ENCODE measurements at places on chromosomes 2 and 18. TPM values are rescaled to one million over a fixed set of nuclear protein-coding genes. Genes with fewer than 3 reads are reported as not detected.

DNA sequence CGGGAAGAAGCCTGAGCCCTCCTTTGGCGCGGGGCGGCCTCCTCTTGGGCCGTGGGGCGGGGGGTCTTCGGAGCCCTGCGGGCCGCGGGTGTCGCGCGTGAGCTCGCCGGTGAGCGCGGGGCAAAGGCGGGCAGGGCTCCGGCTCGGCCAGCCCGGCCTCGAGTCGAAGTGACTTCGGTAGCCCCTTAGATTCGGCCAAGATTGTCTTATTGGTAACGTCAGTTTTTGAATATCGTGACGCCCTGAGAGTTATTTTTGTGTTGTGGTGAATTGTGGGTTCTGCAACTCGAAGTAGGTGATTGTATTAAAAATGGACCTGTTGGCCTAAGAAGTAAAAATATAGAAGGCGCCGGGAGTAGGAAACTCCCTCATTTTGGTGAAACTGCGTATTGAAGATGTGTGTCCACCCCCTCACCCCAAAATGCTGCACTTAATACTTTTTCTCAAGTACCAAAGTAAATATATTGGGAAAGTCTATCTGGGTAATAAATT lies 669 bp downstream of the MARCHF7 start:
- no peak for DNase-seq

GPR17 gene
- total RNA-seq, result 0.24 TPM

DNA sequence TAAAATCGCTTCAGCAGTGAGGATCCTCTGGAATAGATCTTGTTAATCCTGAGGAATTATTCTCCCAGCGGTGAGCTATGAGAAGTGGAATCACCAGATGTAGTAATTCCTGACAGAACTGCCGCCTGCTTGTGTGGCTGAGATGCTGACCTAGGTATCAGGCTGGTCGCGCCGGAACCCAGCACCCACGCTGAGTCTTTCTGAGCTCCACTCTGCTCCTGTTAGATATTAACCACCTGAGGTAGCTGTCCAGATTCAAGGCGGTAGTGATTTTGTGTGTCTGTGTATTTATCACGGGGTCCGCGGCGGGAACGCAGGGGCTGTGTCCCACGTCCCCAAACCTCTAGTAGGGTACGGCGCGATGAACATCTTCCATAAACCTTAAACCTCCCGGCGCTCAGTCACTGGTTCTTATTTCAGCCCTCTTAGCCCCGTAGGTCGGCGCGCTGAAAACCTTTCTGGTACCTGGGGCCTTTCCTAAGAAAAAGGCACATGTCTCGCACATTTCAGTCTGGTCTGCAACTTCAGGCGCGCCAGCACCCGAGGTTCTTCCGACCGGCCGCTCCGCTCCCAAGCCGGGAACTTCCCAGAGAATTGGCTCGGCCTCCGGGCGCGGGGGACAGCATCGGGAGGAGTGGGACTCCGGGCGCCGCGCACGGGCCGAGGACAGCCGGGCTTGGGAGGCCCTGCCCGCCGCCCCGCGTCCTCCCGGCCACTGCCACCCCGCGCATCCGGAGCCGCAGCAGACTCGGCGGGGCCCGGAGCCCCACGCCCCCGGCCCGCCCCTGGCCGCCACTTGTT lies 542 bp upstream of the CNNM3 start:
- no peak for DNase-seq

C2orf42 gene
- 10.9 TPM for total RNA-seq

- no peak for DNase-seq
These were observed 17.2 kb upstream of the POLE4 start for GRCh38 chr2:74941284-74941683.

PER2 gene
- 8.1 TPM for total RNA-seq

DNA sequence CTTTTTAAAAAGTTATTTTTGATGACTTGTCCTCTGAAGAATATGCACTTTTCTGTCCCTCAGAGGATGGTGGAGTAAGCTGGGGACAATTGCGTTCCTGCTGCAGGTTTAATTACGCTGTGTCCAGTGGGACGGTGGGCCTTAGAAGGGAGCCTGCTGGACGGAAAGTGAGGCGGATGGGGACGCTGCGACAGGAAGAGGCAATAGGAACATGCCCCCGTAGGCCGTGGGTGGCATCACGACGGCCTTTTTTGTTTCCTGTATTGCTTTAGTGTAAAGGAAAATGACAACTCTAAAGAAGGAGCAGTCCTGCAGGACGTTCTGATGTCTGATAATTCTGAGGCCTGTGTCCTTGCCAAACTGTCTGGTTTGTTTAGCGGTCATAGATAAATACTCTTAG lies 121.6 kb downstream of the NFATC1 start:
- no peak for DNase-seq

DNA sequence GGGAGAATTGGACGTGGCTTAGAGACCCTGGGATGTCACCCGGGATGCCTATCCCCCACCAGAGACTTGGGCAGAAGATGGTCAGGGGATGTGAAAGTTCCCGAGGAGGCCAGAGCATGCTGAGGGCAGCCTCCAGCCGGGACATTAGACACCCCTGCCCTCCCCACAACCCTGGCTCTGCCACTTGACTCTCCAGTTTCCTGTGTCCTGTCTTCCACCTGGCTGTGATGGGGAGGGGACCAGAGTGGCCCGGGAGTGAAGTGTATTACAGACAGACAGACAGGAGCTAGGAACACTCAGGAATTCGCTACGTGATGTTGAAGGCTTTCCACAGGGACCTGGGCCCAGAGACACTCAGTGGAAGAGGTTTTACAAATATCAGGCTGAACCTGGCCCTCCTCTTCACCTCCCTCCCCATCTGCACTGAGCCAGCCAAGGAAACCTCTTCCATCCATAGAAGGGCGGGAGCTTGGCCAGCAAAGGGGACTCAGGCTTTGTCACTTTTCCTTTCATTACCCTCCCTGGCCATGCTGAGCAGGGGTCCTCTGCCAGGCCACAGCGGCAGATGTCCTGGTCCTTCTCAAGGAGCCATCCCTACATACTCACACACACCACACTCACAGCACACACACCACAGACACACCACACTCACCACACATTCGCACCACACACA lies 60.7 kb downstream of the SDC1 start:
- no peak for DNase-seq

PCBP1 gene
- total RNA-seq, result 230 TPM

DNA sequence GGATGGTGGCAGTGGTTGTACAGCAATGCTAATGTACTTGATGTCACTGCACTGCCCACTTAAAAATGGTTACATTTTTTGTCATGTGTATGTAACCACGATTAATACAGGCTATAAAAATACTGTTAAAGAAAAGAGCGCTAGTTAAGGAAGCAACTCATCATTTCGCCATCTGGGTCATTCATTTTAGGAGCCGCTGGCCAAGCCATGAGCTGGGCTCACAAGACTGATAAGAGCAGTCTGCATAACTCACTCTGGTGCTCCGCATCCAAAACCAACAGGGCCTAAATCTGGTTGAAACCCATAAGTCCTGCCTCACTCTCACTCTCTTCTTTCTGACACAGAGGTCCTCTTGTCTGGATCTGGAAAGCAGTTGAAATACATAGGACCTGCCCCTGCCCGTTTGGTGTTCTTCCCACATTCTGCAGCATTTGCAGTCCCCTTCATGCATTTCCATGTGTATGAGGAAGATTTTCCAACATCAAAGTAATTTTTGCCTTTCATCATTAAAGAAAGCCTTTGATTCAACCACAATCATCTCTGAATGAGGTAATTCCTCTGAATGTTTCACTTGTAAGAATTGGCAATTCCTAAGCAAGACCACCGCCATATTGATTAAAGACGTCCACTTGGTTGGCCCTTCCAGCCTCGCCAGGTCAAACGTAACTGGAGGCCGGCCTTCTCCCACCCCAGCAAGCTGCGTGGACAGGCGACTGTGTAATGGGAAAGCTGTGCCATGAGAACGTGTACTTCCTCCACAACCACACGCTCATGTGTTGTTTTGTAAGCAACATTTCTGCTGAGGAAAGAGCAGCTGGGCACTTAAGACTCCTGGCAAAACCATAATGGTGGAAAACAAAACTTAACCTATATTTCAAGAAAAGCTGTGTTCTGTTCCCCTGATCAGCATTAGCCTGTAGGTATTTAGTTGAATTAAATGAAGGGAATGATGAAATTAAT lies 112.2 kb downstream of the VAPA start:
- peak; percentile 67 for DNase-seq

GRCh38 chr2:238966072-238966937 lies 118.4 kb downstream of the TWIST2 start:
- DNase-seq, result no peak

- DNase-seq, result no peak
These were observed 81.7 kb downstream of the SPRED2 start for GRCh38 chr2:65350651-65351056.

DNA sequence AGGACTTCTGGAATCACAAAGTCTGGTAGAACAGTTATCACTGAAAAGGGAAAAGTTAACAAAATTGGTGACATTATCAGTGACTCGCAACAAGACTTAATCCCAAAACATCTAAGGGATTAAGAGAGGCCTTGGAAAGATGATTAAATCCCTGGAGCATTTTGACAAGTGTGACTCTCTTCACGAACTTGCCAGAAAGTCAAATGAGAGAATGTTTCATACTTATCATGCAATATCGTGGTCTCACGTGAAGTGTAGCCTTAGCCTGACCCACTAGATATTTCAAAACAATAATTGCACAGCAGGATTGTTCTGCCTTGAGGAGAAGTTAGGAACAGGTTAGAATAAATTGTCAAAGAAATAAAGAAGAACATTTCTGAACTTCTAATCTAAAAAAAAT lies 104.5 kb downstream of the COL6A3 start:
- DNase-seq, result no peak

GRCh38 chr2:177174486-177174885 lies 38.1 kb upstream of the HNRNPA3 start:
- DNase-seq, result no peak

DNA sequence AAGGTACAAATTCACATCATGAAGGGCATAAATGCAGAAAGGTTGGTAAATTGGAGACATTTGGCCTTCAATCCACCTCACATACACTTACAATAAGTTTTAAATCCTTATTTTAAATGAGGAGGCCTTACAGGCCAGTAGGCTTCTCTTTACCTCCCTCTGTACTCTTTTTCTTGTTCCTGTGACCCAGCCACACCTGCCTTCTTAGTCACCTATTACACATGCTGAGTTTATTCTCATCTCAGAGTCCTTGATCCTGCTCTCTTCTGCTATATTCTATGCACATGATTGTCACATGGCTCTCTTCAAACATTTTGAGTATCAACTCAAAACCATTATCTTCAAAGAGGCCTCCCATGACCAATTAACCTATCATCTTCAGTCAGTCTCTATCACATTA lies 491.5 kb downstream of the SATB2 start:
- DNase-seq, result no peak

STPG4 gene
- not detected for total RNA-seq

DNA sequence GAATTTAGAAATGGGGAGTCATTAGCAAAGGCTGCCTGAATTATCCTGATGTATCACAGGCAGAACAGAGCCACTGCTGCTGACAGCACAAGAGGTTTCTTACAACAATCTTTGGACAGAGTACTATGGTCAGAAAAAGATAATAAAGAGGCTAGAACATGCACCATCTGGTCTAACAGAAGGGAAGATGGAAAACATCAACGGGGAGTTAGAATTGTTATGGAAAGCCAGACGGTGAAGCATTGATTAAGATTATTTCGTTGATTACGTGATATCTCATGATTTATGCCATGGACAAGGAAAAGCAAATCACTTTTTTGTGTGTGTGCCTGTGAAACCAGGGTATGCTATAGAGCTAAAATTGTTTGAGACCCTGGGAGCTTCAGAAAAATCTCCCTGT lies 409.4 kb upstream of the ETAA1 start:
- no peak for DNase-seq

DNA sequence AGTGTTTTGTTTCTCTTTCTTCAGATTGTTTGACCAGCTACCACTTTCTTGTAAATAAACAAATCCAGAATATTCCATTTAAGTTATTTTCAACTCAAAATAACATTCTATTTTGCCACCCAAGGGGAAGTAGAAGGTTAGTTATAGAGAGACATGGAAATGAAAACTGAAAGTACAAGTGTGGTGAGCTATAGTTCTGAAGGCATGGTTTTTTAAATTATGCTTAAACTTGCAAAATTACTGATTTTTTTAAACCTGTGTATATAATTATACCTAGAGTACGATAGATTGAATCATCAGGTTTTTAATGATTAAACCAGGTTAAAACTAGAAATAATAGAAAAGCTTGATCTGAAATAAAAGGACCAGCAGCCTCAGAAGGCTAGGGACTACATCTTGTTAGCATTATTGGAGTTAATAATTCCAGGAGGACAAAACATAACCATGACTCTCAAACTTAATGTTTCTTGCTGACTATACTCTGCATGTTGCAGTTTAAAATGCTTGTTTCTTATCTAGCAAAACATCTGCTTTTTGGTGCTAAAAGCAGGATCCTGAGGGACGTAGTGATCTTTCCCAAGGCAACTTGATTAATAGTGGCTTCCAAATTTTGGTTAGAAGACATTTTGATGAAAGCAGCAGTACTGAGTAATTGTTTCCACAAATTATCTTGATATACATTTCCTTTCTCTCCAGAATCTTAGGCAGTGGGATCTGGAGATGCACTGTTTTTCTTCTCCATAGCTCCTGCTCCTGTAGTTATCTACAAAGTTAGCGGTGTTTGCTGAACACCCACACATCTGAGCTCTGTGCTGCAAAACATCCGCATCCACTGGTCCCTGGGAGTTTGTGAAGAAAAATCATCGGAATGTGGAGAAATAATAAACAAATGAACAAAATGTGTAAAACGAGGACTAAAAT lies 327.2 kb upstream of the PKDCC start:
- no peak for DNase-seq

DNA sequence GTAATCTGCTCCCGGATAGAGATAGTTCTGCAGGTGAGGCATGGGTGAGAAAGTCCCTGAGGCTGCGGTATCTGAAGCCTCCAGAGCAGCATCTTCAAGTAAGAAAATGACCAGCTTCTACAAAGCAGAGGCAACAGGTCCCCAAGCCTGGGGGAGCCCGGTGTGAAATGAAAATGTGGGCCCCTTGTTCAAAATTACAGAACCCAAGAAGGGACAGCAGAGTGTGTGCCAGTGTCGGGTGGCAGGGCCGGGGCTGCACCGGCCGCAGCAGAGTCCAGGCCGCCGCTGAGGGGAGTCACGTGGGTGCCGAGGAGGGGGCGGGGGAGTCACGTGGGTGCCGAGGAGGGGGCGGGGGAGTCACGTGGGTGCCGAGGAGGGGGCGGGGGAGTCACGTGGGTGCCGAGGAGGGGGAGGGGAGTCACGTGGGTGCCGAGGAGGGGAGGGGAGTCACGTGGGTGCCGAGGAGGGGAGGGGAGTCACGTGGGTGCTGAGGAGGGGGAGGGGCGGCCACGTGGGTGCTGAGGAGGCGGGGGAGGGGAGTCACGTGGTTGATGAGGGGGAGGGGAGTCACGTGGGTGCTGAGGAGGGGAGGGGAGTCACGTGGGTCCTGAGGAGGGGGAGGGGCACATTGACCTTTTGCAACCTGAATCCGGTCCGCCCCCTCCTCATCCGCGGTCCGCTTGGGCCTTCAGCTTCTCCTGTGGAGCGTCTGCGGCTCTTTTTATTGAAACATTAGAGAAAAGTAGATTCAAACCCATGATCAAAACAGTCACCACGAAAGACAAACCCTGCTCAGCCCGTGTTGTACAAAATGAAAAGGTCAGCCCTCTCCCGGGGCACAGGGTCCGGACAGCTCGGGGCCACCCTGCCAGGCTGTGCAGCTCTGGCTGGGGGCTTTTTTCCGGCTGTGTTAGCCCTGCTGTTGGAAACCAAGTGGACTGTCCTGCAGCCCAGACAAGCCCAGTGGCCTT lies 10.4 kb downstream of the COLEC11 start:
- no peak for DNase-seq

- DNase-seq, result no peak
These were observed 4.0 kb upstream of the HNMT start for GRCh38 chr2:137960223-137960622.
